ENCODE measurements at places on chromosomes 16 and 17. TPM values are rescaled to one million over a fixed set of nuclear protein-coding genes. Genes with fewer than 3 reads are reported as not detected.

DNA sequence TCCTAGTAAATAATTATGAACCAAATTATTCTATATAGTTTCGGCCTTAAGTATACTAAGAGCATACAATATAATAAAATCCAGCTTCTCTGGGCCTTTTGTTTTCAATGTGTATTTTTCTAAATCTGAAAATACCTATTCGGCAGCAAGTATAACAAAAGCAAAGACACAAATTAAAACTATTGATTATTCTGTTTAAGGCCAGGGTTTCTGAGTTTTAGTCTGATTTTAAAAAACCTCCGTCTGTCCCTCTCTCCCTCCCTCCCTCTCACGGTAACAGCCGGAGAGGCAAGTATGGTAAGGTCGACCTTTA, 1.5 kb downstream of the TOB1 start:
- no peak for DNase-seq

Gene NECAB2
- 0.61 TPM for total RNA-seq

Gene ACSM2A
- not detected for total RNA-seq

GRCh38 chr17:36545465-36546417, 1.0 kb downstream of the GGNBP2 start:
- DNase-seq = peak; percentile 93

Gene RAB11FIP4
- total RNA-seq = 15.1 TPM

GRCh38 chr16:9966569-9967157, 215.6 kb downstream of the GRIN2A start:
- DNase-seq = no peak

- no peak for DNase-seq
Measured at GRCh38 chr17:57823469-57824401, 26.1 kb downstream of the MRPS23 start.

Gene SLC47A1
- total RNA-seq = 0.17 TPM

GRCh38 chr17:66727634-66728570, 107.0 kb upstream of the CACNG5 start:
- peak; percentile 34 for DNase-seq

Gene TAC4
- not detected for total RNA-seq

DNA sequence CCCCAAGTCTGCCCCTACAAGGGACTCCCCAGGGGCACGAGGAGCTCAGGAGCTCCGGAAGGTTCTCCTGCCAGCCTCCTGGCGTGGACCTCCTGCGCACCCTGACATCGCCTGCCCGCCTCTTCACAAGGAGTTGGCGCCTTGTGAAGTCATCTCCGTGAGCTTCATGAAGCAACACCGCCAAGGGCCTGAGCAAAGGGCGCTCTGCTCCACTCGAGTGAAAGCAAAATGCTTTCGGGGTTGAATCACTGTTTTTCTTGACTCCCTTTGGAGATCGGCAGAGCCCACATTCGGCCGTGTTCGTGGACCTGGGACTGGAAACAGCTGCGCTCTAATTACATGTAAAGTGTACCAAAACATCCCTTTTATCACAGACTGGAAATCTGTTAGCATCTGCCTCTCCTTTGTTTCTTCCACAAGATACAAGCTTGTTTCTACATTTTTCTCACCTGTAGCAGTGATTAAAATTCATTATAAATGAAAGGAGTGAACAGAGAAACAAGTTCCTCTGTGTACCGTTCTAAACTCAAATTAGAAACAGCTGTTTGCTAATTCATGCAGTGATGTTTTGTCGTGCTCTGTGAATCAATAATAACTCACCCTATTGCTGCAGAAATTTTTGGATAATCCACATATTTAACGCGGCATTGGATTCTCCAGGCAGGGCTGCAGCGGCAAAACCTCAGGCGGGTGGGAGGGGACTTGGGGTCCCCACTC, 203.3 kb downstream of the ZNF423 start:
- DNase-seq = no peak

Gene PDIA2
- total RNA-seq = 0.93 TPM
